ENCODE measurements at places on chromosomes 6 and 20.

DNA sequence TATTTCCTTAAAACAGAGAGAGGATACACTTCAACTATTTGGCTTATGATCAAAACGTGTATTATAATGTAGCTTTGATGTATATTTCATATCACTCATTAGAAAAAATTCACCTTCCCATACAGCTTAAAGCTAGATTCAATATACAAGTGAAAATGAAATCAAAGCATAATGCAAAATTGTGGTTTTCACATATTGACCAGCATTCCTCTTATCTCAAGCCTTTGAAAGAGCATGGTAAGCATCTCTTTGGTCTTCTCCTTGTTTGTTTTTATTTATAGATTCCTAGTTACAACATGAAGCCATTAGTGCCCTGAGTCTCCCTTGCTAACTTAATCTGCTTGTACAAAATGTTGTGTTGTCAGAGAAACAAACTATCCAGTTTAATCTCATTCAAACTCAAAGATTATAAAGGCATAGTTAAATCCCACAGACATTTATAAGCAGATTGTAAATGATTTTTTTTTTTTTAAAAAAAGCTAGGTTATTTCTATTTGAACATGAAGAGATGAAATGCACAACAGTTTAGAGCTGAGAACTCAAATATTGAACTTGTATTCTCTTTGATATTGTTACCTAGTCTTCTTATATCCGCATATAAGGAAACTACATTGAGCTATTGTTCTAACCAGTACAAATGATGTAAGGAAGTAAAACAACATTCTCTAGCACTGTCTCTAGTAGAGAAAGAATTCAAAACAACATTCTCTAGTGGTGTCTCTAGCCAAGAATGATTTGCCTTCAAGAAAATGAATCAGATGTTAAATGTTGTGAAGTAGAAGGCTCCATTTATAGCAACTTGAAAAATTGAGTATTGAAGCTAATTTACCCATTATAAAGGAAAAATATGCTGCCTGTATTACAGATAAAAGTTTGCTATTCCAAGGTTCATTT is 31.2 kb upstream of the SMIM28 start:
- no peak for DNase-seq

DNA sequence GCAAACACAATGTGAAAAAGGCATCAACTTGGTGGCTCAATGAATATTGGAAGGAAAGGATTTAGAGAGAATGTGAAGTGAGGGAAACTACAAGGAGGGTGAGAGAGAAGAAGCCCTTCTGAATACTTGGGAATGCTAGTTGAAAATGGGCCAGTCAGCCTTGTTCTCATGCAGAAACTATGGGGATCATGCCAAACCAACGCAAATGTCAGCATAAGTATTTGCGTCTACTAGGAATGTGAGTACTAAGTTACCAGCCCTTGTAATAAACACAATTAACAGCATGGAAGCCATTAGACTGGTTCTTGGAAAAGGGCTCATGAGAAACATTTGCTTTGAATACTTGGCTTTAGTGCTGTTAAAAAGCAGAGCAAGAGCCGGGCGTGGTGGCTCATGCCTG is 54.9 kb upstream of the AIG1 start:
- DNase-seq = no peak

DNA sequence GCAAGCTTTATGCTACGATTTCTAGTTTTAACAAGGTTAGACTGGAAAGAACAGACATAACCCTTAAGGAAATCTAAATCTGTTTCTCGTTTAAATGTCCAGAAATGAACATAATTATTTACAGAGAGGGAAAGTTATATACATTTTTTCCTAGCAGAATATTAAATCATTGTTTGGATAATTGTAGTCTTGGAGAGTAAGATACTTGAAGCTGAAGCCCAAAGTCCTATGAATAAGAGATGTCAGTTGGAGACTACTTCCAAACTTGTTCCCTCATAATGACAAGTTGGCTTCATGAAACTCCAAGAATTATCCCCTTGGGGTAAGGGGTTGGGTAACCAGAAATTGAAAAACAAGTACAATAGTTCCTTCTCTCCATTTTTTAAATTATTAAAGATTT is 911.1 kb upstream of the MAN1A1 start:
- DNase-seq = no peak

GRCh38 chr6:78308025-78308424 is 559.3 kb upstream of the IRAK1BP1 start:
- no peak for DNase-seq

DNA sequence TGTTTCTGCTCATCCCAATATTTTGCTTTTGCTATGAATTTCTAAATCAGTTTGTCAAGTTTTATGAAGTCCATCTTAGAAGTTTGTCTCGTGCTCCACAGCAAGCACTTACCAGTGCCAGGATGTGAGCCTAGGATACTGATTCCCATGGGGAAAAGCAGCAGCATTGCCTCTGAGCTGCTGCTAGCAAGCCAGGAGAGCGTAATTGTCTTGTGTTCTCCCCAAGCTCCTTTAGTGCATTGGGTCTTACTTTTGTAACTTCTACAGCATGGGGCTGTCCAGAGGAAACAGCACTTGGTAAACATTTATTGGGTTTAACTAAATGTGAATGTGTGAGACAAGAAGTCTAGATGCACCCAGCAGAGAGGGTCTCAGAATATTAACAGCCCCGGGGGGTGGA is 76.1 kb downstream of the RNF182 start:
- DNase-seq = no peak

All from activated CD4-positive, alpha-beta T cell treated with anti-CD3 and anti-CD28 coated beads for 1 hour (primary cell).